ENCODE measurements at places on chromosomes 16 and 17. TPM values are rescaled to one million over a fixed set of nuclear protein-coding genes. Genes with fewer than 3 reads are reported as not detected.

GRCh38 chr16:87436225-87437172 is 44.4 kb downstream of the MAP1LC3B start:
- no peak overlapping the region for H3K4me3 ChIP-seq
- DNase-seq = no peak
- no peaks in the 10 kb centered on the region for H3K27me3 ChIP-seq
- no peaks in the 10 kb centered on the region for H3K4me1 ChIP-seq

- H3K4me1 ChIP-seq = no peaks in the 10 kb centered on the region
- no peak for DNase-seq
- no peaks in the 10 kb centered on the region for H3K36me3 ChIP-seq
- H3K27ac ChIP-seq = no peak overlapping the region
- no peak overlapping the region for H3K4me3 ChIP-seq
- H3K27me3 ChIP-seq = no peaks in the 10 kb centered on the region
Observed at GRCh38 chr16:15782573-15783365, 74.1 kb downstream of the MYH11 start.

DNA sequence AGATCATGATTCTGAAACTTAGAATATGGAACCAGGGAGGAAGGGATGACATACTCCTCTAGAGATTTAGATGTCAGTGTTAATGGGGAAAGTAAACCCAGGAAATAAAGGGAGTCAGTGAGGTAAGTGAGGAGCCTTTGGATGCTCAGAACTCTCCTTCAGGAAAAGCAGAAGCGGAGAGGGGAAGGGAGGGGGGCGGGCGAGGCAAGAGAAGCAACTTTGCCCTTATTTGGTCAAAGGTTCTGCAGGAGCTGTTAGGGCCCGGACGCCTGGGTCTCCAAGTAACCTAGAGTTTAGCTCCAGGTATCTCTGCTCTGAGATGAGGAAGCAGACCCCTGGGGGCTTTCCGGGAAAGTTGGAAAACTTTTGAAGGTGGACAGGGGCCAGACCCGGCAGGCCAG is 1.3 kb downstream of the PFN1 start:
- H3K27me3 ChIP-seq = no peaks in the 10 kb centered on the region
- peaks cover 8% of the 10 kb centered on the region for H3K4me1 ChIP-seq
- no peaks in the 10 kb centered on the region for H3K36me3 ChIP-seq
- no peak for DNase-seq

- H3K4me1 ChIP-seq = no peaks in the 10 kb centered on the region
- peaks cover 9% of the 10 kb centered on the region for H3K36me3 ChIP-seq
- peak overlapping the region; percentile 31 for H3K4me3 ChIP-seq
- H3K27ac ChIP-seq = no peak overlapping the region
- no peak for DNase-seq
Observed at GRCh38 chr16:554640-555365, 5.4 kb upstream of the PRR35 start.

- H3K4me3 ChIP-seq = no peak overlapping the region
- H3K4me1 ChIP-seq = no peaks in the 10 kb centered on the region
- no peak for DNase-seq
Observed at GRCh38 chr17:63939401-63939800, 7.3 kb upstream of the CD79B start.

GRCh38 chr17:49130891-49131290 is 1.7 kb upstream of the B4GALNT2 start:
- no peaks in the 10 kb centered on the region for H3K36me3 ChIP-seq
- peaks cover 39% of the 10 kb centered on the region for H3K27me3 ChIP-seq
- no peaks in the 10 kb centered on the region for H3K4me1 ChIP-seq

GRCh38 chr17:57006040-57006439 is 28.1 kb downstream of the SCPEP1 start:
- H3K4me1 ChIP-seq = no peaks in the 10 kb centered on the region
- H3K4me3 ChIP-seq = no peak overlapping the region
- DNase-seq = no peak
- H3K27me3 ChIP-seq = no peaks in the 10 kb centered on the region

- no peaks in the 10 kb centered on the region for H3K4me1 ChIP-seq
- no peak overlapping the region for H3K4me3 ChIP-seq
- H3K36me3 ChIP-seq = no peaks in the 10 kb centered on the region
- H3K27ac ChIP-seq = no peak overlapping the region
- no peak for DNase-seq
Observed at GRCh38 chr17:71872843-71873485, 247.9 kb upstream of the SOX9 start.

GRCh38 chr17:65173284-65173793 is 36.2 kb downstream of the RGS9 start:
- H3K4me1 ChIP-seq = no peaks in the 10 kb centered on the region
- DNase-seq = peak; percentile 26
- H3K27ac ChIP-seq = no peak overlapping the region
- no peaks in the 10 kb centered on the region for H3K36me3 ChIP-seq
- H3K27me3 ChIP-seq = no peaks in the 10 kb centered on the region
- H3K4me3 ChIP-seq = no peak overlapping the region

The TAC4 gene
- total RNA-seq = not detected

The CFAP119 gene
- total RNA-seq = 13.4 TPM

The MVD gene
- 17.4 TPM for total RNA-seq
